ENCODE measurements at places on chromosomes 1 and 21. TPM values are rescaled to one million over a fixed set of nuclear protein-coding genes. Genes with fewer than 3 reads are reported as not detected.
A peak's percentile ranks its signal among the peaks of the same experiment; 100 is the strongest.

DNA sequence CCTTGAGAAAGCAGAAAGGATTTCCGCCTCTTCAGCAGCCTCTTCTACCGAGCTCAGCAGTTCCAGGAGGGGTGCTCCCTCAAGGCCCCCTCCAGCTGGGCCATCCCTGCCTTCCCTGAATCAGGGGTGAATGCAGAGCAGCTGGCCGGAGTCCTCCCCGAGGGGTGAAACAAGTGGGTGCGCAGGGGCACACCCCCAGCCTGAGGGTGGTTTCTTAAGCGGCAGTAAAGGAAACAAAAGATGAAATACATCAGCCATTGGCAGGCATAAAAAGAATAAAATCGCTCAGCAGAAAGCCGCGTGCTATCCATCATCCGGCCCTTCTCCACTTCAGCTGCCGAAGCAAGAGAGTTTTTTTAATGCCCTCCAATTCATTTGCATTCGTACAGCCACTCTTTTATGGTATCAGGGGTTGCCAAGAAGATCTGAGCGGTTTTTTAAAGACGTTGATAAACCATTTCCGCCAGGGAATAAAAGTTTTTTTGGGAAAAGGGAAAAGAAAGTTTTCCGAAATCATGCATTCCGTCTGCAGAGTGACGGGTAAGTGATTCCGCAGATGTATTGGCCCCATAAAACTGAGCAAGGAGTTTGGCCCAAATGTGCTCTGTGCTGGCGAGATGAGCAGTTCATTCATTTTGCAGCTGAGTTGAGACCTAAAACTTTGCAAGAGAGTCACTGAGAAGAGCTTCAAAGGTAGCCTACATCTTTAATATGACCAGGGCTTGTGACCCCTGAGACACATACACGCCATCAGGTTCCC is 73.7 kb upstream of the ZC3H12A start:
- H3K27ac ChIP-seq, result no peak overlapping the region
- peaks cover 8% of the 10 kb centered on the region for H3K27me3 ChIP-seq
- H3K36me3 ChIP-seq, result no peaks in the 10 kb centered on the region
- no peaks in the 10 kb centered on the region for H3K4me1 ChIP-seq

GRCh38 chr21:38082936-38083485 is 166.8 kb upstream of the KCNJ6 start:
- no peak for DNase-seq
- no peaks in the 10 kb centered on the region for H3K36me3 ChIP-seq
- no peak overlapping the region for H3K4me3 ChIP-seq
- H3K27ac ChIP-seq, result no peak overlapping the region
- H3K27me3 ChIP-seq, result peaks cover 21% of the 10 kb centered on the region

GRCh38 chr1:2789986-2790581 is 11.4 kb downstream of the TTC34 start:
- H3K27me3 ChIP-seq, result no peaks in the 10 kb centered on the region
- H3K4me1 ChIP-seq, result no peaks in the 10 kb centered on the region
- no peak overlapping the region for H3K4me3 ChIP-seq
- H3K36me3 ChIP-seq, result no peaks in the 10 kb centered on the region

PLA2G2A gene
- total RNA-seq, result not detected

DNA sequence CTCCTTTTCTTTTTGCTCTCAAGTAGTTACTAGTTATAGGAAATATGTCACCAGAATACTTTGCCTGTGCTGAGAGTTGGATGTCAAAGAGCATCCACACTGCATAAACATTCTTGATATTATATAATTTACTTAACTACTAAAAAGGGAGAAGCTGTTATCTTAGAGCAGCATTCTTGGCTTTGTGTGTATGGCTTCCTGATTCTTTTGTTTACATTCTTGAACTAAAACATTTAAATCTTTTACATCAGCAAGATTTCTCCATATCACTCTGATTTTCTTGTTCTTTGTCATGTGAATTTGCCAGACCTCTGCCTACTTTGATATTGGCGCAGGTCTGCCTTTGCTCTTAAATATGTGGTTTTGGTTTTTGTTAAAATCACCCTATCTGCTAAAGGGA is 48.8 kb downstream of the SUCO start:
- peaks cover 17% of the 10 kb centered on the region for H3K4me1 ChIP-seq
- H3K27me3 ChIP-seq, result no peaks in the 10 kb centered on the region
- H3K4me3 ChIP-seq, result no peak overlapping the region

BTBD8 gene
- 1.9 TPM for total RNA-seq

- no peak for DNase-seq
- no peaks in the 10 kb centered on the region for H3K36me3 ChIP-seq
- H3K4me1 ChIP-seq, result peaks cover 20% of the 10 kb centered on the region
- H3K27ac ChIP-seq, result no peak overlapping the region
- peaks cover 25% of the 10 kb centered on the region for H3K27me3 ChIP-seq
These were observed 175.6 kb downstream of the CAMTA1 start for GRCh38 chr1:6960860-6961259.

HCRTR1 gene
- total RNA-seq, result 0.50 TPM

- no peak overlapping the region for H3K27ac ChIP-seq
- H3K4me1 ChIP-seq, result peaks cover 71% of the 10 kb centered on the region
- peaks cover 2% of the 10 kb centered on the region for H3K36me3 ChIP-seq
- H3K4me3 ChIP-seq, result no peak overlapping the region
- no peaks in the 10 kb centered on the region for H3K27me3 ChIP-seq
These were observed 259.3 kb upstream of the SGIP1 start for GRCh38 chr1:66274634-66275033.

DNA sequence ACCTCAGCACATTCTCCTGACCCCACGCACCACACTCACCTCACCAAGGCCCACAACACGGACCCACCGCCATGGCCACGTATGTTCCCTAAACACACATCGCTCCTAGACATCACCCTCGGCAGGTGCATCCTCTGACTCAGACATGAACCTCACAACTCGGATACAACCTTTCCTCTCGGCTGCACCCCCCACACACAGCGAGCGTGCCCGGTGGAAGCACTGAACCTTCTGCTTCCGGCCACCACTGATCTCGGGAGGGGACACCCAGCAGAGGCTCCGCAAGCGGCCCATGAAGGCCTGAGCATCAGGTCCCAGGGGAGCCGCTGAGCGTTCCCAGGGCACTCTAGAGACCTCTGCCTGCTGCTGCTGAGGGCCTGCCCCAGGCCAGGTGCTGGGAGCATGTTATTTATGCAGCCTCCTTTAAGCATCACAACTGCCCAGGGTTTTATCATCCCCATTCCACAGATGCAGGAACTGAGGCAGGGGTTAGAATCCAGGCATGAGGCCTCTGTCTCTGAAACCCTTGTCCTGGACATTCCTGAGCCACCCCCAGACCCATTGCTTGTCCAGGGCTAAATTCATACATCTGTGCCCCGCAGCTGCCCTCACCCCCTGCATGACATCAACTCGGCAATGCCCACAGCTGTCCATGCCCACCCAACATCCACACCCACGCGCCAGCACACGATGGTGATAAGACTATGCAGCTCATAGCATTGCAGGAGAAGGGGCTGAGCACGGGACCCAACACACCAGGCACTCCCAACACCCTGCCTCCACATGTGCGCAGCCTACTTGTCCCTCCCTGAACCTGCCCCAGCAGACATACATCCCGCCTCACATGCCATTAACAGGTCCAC is 27.0 kb downstream of the SDC3 start:
- H3K4me3 ChIP-seq, result no peak overlapping the region
- DNase-seq, result no peak

GRCh38 chr21:41852929-41853320 is 26.2 kb downstream of the PRDM15 start:
- no peak for DNase-seq
- no peaks in the 10 kb centered on the region for H3K27me3 ChIP-seq
- no peak overlapping the region for H3K4me3 ChIP-seq
- H3K4me1 ChIP-seq, result no peaks in the 10 kb centered on the region
- peaks cover 32% of the 10 kb centered on the region for H3K36me3 ChIP-seq
- H3K27ac ChIP-seq, result no peak overlapping the region

SPRR2F gene
- not detected for total RNA-seq

- H3K27ac ChIP-seq, result no peak overlapping the region
- H3K4me1 ChIP-seq, result peaks cover 37% of the 10 kb centered on the region
- no peak for DNase-seq
- no peak overlapping the region for H3K4me3 ChIP-seq
These were observed 26.0 kb downstream of the S1PR1 start for GRCh38 chr1:101262630-101263348.

TMEM125 gene
- total RNA-seq, result not detected

C8B gene
- total RNA-seq, result not detected

NBPF4 gene
- total RNA-seq, result not detected

APCS gene
- not detected for total RNA-seq

DNA sequence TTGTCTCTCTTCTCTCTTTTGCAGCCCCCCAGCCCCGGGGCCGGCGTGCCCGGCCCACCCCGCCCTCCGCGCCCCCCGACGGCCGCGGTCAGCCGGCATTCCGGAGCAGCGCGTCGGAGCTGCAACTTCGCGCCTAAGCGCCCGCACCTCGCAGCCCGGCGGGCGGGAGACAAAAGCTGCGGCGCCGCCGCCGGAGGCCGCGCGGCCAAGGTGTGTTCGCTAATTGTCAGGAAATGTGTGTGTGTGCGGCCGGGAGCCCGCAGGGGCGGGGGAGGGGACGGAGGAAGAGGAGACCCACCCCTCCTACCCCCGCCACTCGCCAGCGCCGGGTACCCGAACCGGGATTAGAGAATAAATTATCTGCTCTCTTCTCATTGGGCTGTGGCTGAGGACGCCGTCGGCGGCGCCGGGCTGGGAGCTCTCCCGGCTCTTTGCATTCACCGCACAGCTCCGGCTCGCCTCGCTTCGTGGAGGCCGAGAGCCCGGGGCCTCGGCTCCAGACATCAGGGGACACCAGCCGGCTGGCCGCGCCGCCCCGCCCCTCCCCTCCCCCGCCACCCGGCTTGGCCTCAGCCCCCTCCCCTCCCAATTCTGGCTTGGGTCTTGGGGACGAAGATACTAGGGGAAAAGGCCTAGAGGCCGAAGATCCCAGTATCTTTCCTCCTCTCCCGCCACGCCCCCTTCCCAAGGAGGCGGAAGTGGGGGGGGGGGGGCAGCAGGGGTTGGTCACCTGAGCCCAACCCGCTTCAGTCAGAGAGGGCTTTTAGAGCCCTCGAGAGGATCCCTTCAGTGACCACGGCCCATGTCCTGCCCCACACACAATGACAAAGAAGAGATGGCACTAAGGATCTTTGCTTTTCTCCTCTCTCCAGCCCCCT is 1.3 kb upstream of the BLACAT1 start:
- peaks cover 74% of the 10 kb centered on the region for H3K27me3 ChIP-seq
- H3K4me3 ChIP-seq, result no peak overlapping the region

DNA sequence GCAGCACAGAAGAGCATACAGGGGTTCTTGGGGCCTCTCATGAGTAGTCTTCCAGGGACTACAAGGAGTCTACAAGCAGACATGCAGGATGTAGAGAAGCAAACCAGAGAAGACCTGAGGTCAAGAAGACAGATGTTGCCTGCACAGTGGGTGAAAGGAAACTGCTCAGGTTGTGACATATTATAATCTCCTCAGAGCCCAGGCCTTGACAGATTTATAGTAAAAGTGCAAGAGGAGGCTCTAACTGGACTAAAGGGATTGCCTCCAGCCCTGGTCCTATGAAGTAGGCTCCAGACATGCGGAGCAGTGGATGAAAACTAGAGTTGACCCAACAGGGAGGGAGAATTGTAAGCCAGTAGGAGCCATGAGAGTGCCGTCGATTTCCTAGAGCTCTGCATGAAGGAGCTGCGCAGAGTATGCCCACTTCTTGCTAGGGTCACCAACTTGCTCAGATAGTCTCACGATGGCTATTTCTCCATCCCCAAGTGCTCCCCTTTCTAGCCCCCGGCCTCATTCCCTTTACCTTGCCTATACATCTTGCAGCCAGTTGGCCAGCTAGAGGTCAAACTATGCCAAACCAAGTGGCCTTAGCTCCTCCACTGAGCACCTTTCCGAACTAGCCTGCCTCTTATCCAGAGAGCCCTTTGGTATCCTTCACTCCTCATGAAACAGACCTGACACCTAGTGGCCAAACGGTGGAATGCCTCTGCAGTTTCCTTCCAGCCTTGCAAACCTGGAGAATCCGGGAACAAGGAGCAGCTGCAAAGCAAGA is 36.2 kb upstream of the IPO9 start:
- peak; percentile 91 for DNase-seq
- H3K27me3 ChIP-seq, result no peaks in the 10 kb centered on the region
- no peak overlapping the region for H3K4me3 ChIP-seq
- H3K36me3 ChIP-seq, result peaks cover 73% of the 10 kb centered on the region

SCAF4 gene
- 33.7 TPM for total RNA-seq

DNA sequence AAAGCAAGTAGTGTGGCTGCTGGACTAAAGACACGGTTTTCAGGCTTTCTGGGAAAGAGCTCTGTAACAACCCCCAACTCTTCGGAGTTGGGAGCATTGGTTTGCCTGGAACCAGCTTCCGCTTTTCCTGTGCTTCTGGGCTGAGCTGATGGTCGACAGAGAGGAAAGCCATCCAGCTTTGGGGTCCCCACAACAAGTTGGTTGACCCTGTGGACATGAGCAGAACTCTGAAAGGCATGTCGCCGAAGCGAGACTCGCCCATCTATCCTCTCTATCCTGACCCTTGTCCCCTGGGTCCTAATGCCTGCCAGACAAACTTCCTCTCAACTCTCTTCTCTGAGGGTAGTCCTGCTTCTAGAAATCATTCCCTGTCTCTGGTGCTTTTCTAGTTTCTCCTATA is 31.9 kb upstream of the FCGR2A start:
- peak overlapping the region; percentile 77 for H3K4me3 ChIP-seq
- peaks cover 35% of the 10 kb centered on the region for H3K27me3 ChIP-seq
- no peaks in the 10 kb centered on the region for H3K36me3 ChIP-seq
- peaks cover 14% of the 10 kb centered on the region for H3K4me1 ChIP-seq
- no peak for DNase-seq

- H3K4me1 ChIP-seq, result peaks cover 5% of the 10 kb centered on the region
- peaks cover 65% of the 10 kb centered on the region for H3K27me3 ChIP-seq
- no peak for DNase-seq
- no peak within 1 kb of the TSS for H3K27ac ChIP-seq
- H3K4me3 ChIP-seq, result peak within 1 kb of the TSS; percentile 69
These were observed at the start of gene MCOLN3 for GRCh38 chr1:85048296-85049064. Gene MCOLN3 (minus strand): TSS chr1:85048500. CDS start chr1:85045360, 3,140 bp downstream.

SLAMF9 gene
- total RNA-seq, result not detected

GFI1 gene
- total RNA-seq, result 0.18 TPM

PROX1 gene
- total RNA-seq, result 0.32 TPM

DNA sequence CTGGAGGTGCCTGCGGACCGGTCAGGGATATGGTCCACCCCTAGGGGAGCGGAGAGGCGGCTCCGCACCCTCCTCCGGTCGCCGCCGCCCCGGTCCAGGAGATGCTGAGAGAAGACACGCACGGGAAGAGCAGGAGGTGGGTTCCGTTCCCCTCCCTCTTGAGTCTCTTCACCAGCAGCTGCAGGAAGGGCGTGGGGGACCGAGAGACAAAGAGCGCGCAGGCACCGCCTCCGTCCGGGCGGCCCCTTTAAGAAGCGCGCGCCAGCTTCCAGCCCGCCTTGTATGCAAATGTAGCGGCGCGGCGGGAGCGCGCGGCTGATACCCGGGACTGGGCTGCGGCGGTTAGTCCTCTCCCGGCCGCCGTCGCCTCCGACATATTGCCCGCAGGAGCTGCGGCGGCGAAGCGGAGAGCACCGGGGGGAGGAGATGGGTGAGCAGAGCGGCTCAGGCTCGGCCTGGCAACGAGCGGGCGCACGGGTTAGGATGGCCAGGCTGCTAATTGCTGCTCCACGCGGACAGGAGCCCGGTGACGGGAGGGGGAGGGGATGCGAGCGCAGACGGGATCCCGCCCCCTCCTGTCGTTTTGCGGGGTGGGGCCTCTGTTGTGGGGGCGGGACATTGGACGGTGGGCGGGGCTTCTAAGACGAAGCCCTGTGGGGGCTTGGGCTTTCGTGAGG is at the start of gene TMEM39B:
TSS of gene TMEM39B (plus strand) at position 318 of the 677 bp plus-strand sequence. CDS start at position 427, 109 bp downstream.
- peaks cover 46% of the 10 kb centered on the region for H3K4me1 ChIP-seq
- no peaks in the 10 kb centered on the region for H3K27me3 ChIP-seq
- H3K4me3 ChIP-seq, result peak within 1 kb of the TSS; percentile 91
- H3K27ac ChIP-seq, result peak within 1 kb of the TSS; percentile 93

FAM76A gene
- total RNA-seq, result 12.7 TPM

- H3K4me1 ChIP-seq, result peaks cover 32% of the 10 kb centered on the region
- H3K27me3 ChIP-seq, result no peaks in the 10 kb centered on the region
- peak overlapping the region; percentile 67 for H3K27ac ChIP-seq
- no peak for DNase-seq
- H3K36me3 ChIP-seq, result no peaks in the 10 kb centered on the region
These were observed 5.5 kb upstream of the PADI1 start for GRCh38 chr1:17199267-17200044.

ADGRB2 gene
- total RNA-seq, result 8.2 TPM

Measured in osteocyte (in vitro differentiated cells).